ENCODE measurements at places on chromosomes 13 and 19.

GRCh38 chr19:55831846-55832245 is at the start of gene NLRP11:
TSS of gene NLRP11 (minus strand) at chr19:55831999. CDS start at chr19:55818174, 13,825 bp downstream.
- DNase-seq: no peak

DNA sequence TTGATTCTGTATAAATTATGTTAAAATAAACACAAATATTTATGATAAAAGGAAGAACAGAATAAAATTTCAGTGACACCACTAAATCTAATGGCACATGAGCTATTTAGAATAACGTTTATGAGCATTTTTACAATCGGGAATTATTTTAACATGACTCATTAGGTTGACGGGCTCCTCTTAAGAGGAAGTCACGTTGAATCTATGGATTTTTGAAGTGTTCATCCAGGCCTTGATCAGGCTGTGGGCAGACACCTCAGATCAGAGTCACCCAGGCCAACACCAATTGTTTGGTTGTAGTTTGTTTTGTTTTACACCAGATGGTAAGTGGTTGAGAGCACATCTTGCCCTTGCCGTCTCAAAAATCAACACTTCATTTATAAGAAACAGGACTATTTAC is 257.8 kb downstream of the FOXO1 start:
- DNase-seq: no peak

DNA sequence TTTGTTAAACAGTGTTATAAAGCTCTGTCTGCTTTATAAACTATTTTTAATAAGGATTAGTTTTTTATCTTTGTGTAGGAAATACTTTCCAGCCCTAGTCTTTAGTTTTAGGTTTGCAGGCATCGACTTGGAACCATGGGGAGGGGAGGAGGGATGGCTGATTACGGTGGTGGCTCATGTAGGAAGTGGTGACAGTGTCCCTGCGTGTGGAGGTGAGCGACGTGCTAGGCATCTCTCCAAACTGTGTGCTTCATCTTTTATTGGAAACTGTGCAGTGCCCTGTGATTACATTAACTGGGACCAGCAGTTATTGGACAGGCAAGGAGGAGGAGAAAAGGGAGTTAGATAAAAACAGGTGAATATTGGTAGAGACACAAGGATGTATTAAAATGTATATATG is 203.8 kb downstream of the ATP8A2 start:
- DNase-seq: no peak

DNA sequence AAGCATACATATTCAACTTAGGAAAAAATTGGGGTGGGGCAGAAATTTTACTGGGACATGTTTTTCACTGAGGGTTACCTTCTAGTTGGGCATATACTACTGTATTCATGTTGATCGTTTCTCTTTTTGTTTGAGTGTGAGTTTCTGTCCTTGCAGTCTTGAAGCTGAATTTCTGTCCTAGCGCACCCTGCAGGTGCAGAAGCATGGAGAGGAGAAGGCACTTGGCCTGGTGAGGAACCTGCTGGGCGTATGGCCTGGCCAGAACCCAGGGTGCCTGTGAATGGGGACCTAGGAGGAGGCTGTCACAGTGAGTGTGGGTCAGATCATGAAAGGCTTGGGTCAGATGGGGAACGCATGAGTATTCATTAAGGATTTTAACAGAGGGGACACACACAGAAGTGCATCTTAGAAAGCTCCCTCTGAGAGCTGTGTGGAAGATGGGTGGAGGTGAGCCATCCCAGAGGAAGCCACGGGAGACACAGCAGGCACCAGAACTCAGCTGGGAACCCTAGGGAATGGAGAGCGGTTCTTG is 36.8 kb downstream of the SERP2 start:
- no peak for DNase-seq

DNA sequence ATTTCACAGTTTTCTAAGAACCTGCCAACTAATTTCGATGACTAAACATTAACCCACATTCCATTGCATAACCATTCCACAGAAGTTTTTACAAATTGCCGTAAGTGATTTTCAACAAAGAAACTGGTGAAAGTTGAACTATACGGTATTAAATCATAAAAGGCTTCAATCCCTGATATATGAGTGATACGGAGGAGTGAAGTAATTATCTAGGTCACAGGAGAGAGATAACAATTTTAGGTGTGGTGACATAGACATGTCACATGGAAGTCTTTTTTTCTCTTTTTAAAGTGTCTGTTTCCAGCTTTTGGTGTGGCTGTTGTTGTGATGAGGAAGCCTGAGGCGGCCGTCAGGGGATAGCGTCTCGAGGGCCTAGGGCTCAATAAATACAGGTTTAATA is 29.4 kb downstream of the TBC1D4 start:
- DNase-seq: no peak

- DNase-seq: no peak
Observed at GRCh38 chr19:18097993-18098890, 664 bp downstream of the MAST3 start.

GRCh38 chr13:31213651-31214289 is 14.0 kb downstream of the B3GLCT start:
- no peak for DNase-seq

DNA sequence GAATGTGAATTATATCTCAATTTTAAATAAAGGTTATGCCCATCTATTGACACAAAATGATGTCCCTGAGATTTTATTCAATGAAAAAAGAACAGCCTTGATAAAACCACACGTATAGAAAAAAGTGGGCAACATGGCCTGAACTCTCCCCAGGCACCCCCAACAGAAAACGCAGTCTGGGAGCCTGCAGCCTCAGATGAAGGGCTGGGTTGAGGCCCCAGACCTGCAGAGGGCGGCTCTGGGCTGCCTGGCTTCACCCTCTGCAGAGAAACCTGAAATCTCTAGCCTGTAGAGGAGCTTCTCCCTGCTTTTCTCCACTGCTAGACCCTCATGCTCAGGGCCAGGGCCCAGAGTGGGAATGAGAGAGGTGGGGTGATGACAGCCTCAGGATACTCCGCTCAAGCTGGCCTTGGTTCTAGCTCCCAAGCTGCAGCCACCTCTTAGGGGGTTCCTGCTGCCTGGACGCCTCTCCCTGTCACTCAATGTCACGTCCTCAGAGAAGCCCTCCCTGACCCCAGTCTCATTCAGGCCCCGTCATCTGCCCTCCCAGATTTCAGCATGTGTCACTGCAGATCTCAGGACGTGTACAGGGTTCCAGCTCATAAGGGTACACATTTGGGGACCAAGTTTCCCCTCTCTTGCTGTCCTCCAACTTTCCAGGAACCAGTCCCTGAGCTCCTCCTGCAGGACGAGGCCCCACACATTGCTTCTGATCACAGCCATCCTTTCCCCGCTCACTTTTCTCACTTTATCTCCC is 1.8 kb downstream of the MBD3 start:
- no peak for DNase-seq

- DNase-seq: no peak
Observed at GRCh38 chr13:74464670-74465069, 330.5 kb upstream of the KLF12 start.

GRCh38 chr19:7311911-7312310 is 17.7 kb upstream of the INSR start:
- DNase-seq: no peak

GRCh38 chr19:5983367-5983955 is 5.5 kb upstream of the RANBP3 start:
- no peak for DNase-seq
